ENCODE measurements at places on chromosomes 2 and 18.

DNA sequence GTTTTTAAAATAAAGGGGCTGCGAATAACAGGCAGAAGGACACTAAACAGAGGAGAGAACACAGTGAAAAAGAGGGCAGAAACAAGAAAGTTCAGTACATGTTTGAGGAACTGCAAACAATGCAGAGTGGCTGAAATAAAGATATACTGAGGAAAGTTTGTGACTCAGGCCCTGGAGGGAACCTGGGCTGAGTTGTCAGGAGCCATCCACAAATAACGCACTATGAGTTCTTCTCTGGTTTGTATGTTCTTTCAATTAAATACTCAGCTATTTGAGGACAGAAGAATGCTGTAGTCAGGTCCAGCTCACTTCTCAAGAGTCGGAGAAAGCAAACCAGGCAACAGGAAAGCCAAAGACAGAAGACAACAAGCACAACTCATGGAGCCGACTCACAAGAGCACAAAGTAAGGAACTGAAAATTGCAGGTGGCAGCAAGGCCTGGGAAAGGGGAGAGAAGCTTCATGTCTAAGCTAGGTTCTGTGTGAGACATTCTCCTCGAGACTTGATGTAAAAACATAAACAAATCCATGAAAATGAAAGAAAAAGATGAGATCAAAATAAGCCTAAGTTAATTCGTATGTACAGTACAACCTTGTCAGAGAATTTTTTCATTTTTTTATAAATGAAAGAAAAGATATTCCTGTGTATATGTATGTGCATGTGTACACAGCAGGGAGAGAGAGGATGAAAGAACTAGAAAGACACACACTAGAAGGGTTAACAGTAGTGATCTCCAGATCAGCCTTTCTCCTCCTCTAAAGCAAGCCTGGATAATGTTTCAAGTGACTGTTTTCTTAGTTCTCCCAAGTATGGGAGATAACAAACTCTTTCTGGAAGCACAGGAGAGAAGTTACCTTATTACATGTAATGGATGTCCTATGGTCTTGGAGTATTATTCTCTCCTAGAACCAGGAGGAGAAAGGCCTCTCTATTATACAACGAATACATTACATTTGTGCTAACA, 41.5 kb downstream of the CHN1 start:
- DNase-seq = no peak

- no peak for DNase-seq
These were observed 115.6 kb downstream of the MBP start for GRCh38 chr18:77016936-77017335.

- no peak for DNase-seq
These were observed 859.5 kb downstream of the LRP1B start for GRCh38 chr2:141271346-141271745.

DNA sequence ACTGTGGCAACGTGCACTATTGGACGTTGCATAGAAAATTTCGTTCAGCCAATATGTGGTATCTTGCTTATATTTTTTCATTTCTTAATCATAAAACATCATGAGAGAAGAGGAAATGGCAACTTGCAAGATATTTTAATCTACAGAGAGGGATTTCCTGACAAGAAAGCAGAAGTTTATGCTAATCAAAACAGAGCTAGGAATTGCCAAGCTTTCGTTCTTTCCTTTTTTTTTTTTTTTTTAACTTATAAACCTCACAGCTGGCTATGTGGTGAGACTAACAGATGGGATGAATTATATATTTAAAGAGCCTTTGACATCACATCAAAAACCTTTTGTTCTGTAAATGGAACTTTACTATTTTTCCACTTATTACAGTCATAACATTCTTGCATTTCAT, 1136.9 kb upstream of the TMEFF2 start:
- no peak for DNase-seq

DNA sequence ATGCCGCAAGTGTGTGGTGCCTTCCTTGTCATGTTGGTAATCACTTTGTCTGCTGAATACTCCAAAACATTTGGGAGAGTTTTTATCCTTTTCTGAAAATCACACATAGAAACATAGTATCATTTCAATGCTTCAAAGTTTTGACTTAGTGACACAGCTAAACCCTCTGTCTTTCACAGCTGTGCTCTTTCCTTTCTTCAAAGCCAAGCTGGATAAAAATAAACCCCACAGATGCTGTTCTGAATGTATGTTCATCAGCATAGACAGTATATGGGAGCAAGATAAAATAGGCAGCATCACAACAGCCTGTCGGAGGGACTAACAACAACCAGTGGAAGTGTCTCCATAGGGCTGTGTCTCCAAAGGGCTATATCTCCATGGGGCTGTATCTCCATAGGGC, 331.3 kb upstream of the DCC start:
- no peak for DNase-seq

DNA sequence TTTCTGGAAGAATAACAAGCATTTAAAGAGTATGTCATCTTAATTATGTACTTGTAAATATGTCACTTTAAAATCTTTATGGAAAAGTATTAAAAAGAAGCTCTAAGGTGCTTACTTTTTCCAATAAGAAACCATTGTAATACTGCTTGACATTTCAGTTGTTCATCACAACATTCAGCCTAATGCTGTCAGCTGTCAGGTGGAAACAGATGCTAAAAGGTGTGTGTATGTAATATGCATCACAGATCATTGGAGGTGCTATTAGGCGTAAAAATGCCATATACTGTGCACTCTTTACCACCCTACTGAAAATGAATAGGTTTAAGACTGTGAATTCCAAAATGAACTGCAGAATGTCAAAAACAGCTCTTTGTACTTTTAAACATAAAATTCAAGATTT, 40.3 kb downstream of the METTL8 start:
- no peak for DNase-seq

DNA sequence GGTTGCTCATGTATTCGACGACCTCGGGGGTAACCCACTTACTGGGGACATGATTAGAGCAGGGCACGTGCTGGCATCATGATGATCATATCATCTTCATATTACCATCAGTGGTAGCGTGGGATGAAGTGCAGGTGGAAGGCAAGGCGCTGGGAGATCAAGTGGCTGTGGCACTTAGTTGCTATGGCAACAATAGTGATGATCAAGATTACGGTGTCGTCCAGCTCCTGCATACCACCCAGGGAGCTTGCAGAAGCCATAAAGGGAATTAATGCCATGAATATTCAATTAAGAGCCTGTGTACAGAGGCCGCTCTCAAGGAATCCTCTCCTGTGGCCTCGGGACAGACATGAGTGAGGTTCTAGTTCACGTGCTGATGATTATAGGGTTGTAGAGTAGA, 237.2 kb upstream of the COPS8 start:
- DNase-seq = no peak

- no peak for DNase-seq
These were observed 260.2 kb upstream of the SESTD1 start for GRCh38 chr2:179524809-179525339.

DNA sequence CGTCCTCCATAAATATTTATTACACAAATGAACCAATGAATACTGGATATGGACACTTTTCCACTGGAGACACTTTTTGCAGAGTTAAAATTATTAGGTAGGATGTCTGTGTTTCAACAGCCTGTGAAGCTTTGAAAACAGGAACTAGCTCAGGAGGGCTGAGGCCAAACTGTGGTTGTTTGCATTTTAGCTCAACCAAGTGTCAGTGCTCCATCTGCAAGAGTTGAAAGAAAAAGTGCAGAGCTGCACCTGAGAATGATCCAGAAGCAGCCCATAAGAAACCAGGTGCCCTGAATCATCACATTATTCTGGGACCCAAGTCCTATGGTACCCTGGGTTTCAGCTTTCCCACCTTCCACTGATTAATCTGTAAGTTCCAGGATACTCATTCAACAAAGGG, 180.4 kb downstream of the TRIB2 start:
- DNase-seq = no peak

- DNase-seq = no peak
These were observed 53.1 kb downstream of the PRELID3A start for GRCh38 chr18:12460874-12461273.

DNA sequence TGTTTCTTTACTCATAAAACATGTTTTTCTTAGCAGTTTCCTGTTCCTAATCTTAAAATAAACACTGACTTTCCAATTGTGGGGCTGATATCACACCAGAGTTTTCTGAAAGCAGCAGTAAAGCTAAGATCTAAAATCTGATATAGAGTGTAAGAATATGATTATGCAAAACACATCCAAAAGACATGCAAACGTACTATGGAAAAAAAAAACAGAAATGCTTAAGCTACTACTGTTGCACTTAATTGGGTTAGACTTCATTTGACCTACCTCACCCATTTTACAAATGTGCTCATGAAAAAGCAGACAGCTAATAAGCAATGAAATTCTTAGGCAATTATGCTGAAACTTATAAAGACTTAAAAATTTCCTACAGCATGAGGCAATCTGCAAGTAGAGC, 10.5 kb downstream of the CYTIP start:
- no peak for DNase-seq

- no peak for DNase-seq
These were observed 52.3 kb downstream of the RAB10 start for GRCh38 chr2:26086155-26086637.

DNA sequence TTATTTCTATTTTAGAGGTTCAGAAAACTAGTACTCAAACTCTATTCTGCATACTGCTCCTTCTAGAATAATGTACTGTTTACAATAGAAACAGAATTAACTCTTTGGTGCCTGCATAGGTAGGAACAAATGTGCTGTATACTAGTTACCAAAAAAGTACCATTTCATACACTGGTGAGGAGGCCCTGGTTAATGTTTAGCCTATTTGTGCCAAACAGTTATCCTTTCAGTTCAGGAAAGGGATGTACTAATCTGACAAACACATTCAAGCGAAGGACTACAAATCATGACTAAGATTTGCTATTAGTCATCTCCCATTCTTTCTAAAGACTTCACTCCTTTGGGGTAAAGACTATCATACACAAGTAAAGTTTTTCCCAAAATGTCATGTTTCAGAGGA, 47.4 kb downstream of the EXOC6B start:
- DNase-seq = no peak

DNA sequence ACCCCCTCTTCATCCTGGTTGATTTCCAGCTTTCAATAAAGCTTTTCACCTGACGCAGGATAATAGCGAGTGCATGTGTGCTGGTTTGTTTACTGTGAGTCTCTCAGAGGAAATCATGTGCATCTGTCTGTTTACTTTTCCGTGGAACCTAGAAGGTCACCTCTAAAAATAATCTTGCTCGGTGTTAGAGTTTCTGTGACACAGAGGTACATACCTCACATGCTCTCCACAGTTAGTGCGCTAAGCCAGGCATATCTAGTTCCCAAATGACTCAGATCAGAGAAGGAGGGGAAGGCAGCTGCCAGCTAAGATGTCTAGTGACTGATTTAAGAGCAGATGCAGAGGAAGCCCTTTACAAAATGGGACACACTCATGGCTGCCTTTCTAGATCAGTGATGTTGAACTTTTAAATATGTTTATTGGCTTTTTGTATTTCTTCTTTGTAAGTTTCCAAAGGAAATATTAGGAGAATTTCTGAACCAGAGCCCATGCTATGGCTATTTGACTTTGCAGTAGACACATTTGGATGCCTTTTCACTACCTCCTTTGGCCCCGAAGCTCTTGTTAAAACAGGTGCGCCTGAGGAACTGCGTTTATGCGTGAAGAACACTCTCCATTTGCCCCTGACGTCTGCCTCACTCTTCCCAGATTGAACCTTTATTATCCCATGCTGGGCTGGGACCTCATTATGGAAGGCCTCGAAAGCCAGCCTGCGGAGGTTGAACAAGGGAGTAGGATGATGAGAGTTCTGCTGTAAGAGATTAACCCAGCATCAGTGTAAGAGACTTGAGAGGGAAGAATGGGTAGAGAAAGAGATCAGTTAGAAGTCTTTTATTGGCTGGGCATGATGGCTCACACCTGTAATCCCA, 145.6 kb downstream of the FAM161A start:
- DNase-seq = no peak

DNA sequence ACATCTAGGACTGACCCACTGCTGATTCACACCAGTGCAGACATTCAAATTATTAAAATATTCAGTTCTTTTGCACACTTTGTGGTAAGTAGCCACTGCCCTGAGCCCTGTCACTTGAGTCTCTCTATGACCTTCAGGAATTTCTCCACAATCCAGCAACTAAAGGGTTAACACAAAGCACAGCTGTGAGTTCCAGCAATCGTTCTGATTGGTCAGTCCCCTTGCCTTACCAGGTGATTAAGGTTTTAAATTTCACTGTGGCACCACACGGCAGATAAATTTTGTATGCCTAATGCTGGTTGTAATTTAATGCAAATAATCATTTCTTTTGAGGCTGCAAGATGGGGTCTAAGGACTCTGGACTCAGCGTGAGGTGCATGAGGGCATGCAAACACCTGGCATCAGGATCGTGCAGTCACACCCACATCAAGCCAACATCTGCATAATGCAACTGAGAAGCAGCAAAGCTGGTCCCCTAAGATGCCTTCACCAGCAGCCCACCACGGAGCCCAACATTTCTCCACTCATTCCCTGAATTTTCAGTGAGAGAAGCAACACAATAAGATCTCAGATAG, 36.6 kb downstream of the SLC14A1 start:
- no peak for DNase-seq

DNA sequence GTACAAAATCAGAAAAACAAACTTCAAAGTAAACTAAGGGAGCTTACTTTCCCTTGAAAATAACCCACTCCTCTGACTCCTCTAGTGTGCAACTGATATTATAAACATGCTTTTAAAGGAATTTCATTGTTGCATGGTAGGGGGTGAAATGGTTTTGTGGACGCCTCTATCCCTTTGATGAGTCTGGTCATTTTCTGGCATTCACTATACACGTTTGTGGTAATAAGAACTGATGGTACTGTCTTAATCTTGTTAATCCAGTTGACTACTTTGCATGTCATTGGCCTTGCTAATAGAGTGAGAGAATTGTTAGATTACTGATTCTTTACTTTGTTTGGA, 2.8 kb downstream of the INSIG2 start:
- DNase-seq = no peak

GRCh38 chr2:218873359-218874194, 7.1 kb upstream of the WNT10A start:
- DNase-seq = no peak

DNA sequence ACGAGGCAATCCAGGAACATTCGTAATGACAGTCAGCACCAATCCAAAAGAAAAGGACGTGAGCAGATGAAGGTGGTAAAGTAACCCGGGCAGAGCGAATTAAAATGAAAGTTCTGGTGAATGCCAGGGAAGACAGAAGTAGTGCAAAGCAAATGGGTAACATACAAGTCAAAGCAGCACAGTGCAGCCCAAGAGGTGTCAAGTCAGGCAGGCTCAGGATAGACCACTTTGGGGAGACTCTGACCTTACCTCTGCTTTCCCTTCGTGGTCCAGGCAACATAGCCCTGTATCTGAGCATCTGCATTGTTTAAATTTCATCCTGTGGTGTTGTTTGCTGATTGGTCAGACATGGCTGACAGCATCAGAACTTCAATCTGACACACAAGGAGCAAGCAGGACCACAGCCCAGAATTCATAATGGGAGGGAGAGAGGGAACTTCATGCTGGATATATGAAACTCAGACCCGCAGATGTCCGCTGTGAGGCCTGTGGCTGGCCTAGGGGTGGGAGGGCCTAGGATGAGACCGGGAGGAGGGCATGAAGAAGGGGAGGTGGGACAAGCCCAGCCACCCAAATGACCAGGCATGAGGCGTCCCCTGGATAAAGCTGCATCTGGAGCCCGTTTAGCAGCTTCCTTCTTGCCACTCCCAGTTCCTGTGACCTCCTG, 285.7 kb downstream of the TCF4 start:
- no peak for DNase-seq

All from activated T-cell treated with anti-CD3 and anti-CD28 coated beads, Interleukin-2, amount 50 U/mL, for 1 hour (primary cell).